ENCODE measurements at places on chromosomes 16 and 17.
A peak's percentile ranks its signal among the peaks of the same experiment; 100 is the strongest.

DNA sequence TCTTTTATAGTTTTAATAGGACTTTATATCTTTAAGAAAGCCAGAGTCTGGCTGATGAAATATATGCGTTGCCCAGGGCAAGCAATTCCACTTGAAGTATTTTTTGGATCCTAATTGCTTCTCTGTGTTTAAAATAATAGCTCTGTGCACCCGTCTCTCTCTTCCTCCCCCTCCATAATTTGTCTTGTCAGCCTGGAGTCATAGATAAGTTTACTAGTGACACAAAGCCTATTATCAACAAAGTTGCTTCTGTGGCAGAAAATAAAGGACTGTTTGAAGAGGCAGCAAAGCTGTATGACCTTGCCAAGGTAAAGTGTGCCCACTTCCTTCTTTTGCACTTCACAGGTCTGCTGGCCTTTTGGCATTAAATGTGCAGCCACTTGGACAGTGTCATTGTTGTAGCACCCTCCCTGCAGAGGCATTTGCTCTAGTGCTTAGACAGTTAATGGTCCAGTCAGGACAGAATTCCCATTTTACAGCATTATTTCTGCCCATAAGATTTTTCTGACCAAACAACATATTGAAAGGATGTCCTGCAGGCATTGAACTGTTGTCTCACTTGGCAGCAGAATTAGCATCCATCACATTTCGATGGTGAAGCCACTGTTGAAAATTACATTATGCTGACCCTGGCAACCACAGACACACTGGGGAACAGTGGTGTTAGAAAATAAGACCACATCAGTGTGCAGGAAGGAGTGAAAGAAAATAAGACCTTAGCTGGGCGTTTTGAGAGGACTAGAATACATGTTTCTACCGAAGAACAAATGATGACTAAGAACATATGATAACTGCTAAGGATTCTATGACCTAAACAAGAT is 28.4 kb upstream of the SLC12A3 start:
- DNase-seq = no peak

GRCh38 chr16:58418026-58418425 is 25.8 kb downstream of the GINS3 start:
- no peak for DNase-seq

GRCh38 chr16:61929776-61930175 is 106.5 kb downstream of the CDH8 start:
- DNase-seq = no peak

DNA sequence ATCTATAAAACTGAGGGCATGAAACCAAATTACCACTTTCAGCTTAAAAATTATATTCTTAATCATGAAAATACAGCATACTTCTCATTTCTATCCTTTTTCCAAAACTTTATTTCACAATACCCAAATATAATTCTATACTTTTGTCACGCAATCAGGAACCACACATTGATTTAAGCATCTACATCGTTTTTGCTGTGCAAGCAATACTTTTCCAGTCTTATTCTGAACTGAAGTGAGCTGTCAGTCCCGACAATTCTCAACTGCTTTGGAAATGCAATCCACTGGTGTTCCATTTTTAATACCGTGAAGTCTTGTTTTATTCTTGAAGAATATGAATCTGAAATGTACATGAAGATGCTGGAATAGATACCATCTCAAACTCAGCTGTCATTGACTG is 60.1 kb upstream of the NOL11 start:
- DNase-seq = no peak

DNA sequence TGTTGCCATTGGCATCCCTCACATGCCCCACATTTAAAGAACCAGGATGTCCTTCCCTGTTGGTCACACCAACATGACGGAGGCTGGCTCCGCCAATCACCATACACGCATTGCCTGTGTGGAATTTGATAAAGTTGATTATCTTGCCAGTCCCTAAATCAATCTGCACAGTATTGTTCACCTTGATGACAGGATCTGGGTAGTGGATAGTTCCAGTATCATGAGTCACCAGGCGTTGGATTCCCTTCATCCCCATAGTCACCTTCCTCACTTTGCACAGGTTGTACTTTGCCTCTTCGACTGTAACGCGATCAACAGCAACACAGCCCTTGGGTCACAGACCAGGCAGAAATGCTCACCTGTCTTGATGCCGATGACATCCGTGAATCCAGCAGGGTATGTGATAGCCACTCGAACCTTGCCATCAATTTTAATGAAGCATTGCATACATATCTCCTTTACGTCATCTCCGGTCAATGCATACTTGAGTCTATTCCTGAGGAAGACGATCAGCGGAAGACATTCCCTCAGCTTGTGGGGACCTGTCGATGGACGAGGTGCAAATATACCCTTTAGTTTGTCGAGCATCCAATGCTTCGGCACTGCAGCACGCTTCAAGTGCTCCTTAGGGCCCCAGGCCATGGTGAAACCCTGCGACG is 14.2 kb downstream of the CTRB2 start:
- no peak for DNase-seq

GRCh38 chr16:15916323-15916722 is 27.9 kb upstream of the CEP20 start:
- no peak for DNase-seq

DNA sequence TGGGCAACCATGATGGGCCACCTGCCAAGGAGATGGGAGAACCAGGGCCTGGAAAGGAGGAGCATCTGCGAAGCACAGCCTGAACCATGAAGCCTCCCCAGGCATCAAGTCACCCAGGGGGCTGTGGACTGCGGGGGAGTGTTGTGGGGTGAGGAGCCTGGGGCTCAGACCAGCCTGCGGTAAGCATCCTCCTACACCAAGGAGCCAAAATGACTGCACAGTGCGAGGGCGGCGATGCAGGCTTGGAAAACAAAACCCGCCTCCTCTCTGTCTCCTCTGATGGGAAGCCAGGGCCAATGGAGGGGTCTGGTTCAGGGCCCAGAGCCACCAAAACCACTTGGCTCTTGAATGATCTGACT is 18.1 kb upstream of the MAF start:
- DNase-seq = no peak

DNA sequence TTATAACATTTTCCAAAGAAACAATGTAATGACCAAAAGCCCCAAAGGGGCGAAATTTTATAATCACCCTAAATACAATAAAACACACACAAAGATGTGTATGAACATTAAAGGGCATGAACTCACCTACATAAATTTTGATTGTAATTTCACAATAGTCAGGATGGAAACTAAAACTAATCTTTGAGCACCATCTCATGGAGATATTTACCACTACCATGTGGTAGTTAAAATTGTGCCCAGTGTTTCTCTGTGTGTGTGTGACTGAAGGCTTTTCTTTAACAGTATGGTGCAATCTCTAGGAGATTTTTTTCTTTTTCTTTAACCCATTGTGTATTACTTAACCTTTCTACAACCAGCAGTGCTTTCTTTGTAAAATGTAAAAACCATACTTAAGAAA is 19.7 kb upstream of the MEIOC start:
- peak; percentile 54 for DNase-seq

DNA sequence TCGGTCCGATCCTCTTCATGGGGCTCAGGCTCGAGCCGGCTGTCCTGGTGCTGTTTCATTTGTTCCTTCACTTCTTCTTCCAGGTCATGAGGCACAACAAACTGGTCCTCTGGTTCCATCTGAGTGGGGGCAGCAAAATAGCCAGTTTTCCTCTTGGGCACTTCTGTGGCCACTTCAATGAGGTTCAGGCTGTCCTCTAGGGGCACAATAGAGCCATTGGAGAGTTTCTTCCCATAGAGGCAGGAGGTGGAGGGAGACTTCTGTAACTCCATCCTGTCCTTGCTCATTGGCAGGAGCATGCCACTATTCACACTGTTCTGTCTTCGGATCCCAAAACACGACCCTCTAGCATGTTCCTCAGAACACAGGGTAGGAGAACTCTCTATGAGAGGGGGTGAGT is 22.9 kb downstream of the MARVELD3 start:
- no peak for DNase-seq

GRCh38 chr16:31441956-31442355 is 633 bp downstream of the ZNF843 start:
- no peak for DNase-seq

DNA sequence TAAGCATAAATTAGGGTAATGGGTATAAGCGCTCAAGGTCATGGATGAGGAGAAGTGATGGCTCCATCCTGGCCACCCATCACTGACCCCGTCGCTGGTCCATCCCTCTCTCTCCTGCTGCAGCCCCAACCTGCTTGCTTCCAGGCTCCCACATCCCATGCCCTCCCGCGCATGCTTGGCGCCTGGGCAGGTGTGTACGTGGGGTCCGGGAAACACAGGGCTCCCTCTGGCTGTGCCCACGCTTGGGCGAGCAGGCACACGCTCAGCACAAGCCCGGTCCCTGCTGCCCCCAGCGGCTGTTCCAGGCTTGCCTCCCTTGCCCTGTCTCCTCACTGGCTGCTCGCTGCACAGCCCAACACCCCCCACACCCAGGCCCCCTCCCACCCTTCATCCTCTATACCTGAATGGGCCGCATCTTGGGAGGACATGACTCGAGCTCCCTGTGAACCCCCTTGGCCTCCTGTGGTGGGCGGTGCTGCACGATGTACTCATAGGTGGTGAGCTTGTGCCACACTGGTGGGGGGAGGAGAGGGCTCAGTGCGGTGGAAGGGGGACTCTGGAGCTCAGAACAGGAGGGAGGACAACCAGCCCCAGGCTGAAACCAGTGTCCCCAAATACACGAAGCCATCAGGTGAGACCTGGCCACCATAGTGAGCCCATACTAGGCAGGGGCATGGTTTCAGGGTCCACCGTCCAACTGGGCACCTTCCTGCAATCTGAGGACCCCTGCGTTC is 4.7 kb upstream of the TPPP3 start:
- DNase-seq = no peak

- no peak for DNase-seq
Observed at GRCh38 chr17:3505008-3505407, 29.2 kb downstream of the ASPA start.

Data from SK-N-DZ (cell line).